ENCODE measurements at places on chromosomes 4 and X. TPM values are rescaled to one million over a fixed set of nuclear protein-coding genes. Genes with fewer than 3 reads are reported as not detected.

GRCh38 chrX:133054761-133055405, 42.0 kb downstream of the USP26 start:
- DNase-seq = no peak

GRCh38 chrX:12767856-12768255, 23.4 kb upstream of the PRPS2 start:
- DNase-seq = no peak

DNA sequence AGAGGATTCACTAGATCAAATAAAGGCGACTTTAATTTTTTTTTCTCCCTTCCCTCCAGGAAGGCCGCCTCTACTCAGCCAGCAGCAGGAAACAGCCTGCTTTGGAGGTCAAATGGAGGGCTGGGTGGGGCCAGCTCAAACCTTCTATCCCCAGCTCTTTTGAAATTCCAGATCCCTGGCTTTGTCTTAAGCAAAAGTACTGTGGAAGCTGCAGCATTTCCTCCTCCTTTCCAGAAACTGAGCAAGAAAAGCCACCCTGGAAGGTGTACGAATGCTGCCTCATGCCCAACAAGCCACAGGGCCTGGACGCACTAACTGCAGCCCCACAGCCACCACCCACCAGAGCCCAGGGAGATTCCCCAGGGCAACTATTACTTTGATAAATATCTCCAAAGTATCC, 55.1 kb upstream of the ZCCHC13 start:
- no peak for DNase-seq

- DNase-seq = no peak
Observed at GRCh38 chr4:26762650-26763049, 98.0 kb upstream of the STIM2 start.

DNA sequence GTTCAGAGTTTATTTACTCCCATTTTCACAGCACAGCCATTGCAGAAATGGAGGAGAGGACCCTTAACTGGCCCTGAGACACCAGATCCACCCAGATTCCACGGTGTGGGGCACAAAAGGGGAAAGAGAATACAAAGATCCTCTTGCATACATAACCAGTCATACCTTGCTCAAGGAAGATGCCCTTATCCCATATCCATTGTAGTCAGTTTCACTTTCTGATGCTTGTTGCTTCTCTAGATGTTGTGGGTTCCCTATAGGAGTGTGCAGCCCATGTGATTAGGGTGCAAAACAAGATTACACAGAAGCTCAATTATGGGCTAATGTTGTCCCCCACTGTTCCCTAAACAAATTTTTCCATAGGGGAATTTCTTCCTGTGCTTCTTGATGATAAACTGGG, 1309.0 kb upstream of the PABPC4L start:
- no peak for DNase-seq

- DNase-seq = no peak
Observed at GRCh38 chr4:102593147-102593546, 92.0 kb downstream of the NFKB1 start.

DNA sequence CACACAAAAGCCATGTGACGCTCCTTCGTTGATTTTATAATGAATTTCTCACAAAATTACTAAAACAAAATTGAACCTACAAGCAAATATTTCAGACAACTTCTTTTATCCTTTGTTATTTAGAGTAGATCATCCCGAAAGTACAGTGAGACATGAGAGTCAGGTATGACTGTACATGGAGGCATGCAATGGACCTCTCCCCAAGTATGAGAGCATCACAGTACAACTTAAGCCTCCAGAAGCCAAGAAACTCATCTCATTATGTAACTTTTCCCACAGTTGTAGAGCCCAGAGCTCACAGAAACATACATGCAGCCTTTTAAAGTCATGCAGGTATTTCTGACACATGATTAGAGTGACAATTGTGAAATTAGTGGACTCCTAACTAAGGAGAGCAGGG, 167.7 kb downstream of the PAPSS1 start:
- no peak for DNase-seq

Gene ZAR1
- polyA plus RNA-seq = not detected

Gene SHISA3
- 7.9 TPM for polyA plus RNA-seq

Gene CLIC2
- 6.6 TPM for polyA plus RNA-seq

Gene CENPVL1
- polyA plus RNA-seq = not detected

Gene FAM236C
- polyA plus RNA-seq = not detected

Gene PABPC5
- 5.1 TPM for polyA plus RNA-seq

All from muscle of back (tissue), 13 donors.